ENCODE measurements at places on chromosomes 2 and 18. TPM values are rescaled to one million over a fixed set of nuclear protein-coding genes. Genes with fewer than 3 reads are reported as not detected.

Gene ACTR2
- total RNA-seq: 103 TPM

Gene SP9
- total RNA-seq: 0.06 TPM

Gene GFPT1
- total RNA-seq: 20.3 TPM

Gene UGT1A4
- total RNA-seq: 0.07 TPM

Gene OTOF
- not detected for total RNA-seq

Gene DNAJC5G
- total RNA-seq: not detected

Gene CXCR2
- total RNA-seq: not detected

Gene STARD6
- total RNA-seq: 1.9 TPM

- no peak for DNase-seq
Observed at GRCh38 chr2:132677661-132678060, 7.7 kb upstream of the LYPD1 start.

DNA sequence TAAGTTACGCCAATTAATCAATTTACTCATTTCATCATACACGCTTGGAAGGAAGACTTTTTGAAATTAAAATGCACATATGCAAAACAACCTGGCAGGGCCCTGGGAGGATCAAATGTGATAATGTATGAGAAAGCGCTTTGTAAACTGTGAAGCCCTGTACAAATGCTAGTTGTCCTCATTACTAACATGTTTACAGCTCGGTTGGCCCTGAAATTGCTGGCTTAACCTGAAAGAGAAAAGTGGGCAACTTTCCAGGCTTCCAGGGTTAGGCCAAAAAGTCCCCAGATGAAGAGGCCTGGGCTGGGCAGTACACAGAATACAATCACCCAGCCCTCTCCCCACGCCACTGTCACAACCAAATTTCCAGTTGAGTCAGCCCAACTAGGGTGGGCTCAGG is 60.2 kb downstream of the DNMT3A start:
- DNase-seq: no peak

DNA sequence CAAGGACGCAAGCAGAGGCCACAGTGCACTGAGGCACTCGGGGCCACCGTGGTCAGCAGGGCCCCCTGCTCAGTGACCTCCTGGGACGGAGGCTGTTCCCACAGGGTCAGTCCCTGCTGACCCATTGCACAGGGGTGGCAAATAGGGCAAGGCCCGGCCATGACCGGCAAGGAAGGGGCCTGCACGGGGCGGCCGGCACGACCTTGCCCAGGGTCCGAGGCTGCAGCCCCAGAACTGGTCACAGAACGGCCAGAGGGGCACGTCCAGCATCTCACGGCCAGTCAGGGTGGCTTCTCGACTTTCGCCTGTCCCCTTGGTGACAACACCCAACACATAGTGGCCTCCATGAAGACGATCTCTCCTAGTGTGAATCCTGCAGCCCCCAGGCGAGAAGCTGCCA is 27.6 kb upstream of the OTOS start:
- no peak for DNase-seq

DNA sequence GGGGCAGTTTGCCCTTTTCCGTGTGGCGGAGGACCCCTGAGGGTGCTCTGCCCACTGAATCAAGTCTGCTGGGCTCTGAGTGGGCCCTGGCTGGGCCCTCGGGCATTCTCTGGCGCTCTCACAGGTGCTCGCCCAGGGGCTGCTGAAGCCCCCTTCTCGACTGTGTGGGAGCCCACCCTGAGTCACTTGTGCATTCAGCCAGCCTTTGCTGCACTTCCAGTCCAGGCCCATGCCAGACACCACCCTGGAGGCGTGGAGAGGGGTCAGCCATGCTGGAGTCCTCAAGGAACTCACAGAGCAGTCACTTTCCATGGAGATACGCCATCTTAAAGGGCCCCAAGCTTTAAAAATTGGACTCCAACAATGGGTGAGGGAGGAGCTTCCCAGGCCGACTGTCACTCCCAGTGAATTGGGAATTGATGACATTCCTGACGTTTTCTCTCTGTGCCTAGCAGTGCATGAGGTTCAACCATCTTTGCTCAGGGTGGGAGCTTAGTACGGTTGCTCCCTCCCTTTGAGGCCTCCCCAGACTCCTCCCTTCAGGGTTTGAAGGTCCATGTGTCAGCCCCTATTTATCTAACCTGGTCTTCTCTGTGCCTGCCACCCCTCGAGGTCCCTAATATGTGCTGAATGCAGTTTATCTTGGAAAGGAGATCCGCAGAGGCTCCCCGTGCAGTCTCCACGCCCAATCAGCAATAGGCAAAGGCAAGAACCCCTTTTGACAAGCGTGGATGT is 71.8 kb upstream of the HS6ST1 start:
- no peak for DNase-seq

GRCh38 chr2:102522890-102523289 is 49.9 kb downstream of the SLC9A4 start:
- no peak for DNase-seq

- DNase-seq: peak; percentile 82
Observed at GRCh38 chr2:12543978-12544558, 172.7 kb upstream of the TRIB2 start.

DNA sequence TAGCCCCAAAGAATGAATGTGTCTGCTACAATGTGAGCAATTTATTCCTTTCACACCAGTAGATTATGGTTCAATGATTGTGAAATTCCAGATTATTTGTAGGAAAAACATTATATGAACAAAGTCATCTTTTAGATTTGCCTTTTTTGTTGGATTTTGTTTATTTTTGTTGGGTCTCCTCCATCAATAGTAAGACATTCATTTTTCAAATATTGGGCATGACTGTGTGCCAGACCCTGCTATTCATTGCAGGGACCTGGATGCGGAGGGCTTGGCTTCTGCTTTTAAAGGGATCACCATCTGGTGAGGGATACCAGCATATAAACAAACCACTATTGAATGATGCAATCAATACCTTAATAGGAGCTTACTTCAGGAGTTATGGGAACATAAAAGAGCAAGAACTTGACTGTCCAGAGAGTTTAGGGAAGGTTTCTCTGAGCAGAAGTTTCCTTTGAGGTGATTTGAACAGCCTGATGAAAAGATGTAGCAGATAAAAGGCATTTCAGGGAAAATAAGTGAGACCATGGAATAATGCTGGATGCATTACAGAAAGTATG is 486.7 kb downstream of the EPHA4 start:
- no peak for DNase-seq

DNA sequence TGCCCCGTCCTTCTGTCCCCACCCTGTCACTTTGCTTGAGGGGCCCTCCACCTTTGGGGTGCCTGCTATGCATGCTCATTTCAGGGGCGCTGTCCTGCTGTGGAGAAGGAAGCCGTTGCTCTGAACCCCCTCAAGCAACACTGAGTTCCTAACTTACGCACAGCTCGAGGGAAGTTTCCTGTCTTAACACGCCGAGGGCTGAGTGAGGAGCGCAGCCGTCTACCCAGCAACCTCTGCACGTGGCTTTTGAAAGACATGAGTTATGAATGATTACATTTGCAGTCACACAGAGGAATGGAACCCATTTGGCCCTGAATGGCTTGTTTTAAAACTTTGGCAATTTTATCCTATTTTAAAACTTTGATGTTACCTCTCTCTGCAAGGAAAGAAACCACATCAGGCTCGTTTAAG is 14.0 kb downstream of the RAMP1 start:
- no peak for DNase-seq

DNA sequence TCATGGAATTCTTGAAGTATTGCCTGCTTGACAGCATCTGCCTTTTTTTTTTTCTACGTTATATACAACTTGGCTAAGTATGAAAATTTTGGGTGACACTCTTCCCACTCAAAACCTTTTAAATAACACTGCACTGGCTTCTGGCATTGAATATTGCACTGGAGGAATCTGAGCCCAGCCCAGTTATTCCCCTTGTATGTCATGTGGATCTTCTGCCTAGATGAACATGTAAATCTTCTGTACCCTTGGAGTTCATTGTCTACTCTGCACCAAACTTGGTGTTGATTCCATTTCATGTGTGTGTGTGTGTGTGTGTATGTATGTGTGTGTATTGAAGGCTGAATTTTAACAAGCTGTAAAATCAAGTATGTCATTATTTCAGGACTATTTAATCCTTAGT is 59.4 kb downstream of the NAPG start:
- no peak for DNase-seq

GRCh38 chr2:241534701-241535375 is 23.7 kb upstream of the BOK start:
- DNase-seq: no peak

DNA sequence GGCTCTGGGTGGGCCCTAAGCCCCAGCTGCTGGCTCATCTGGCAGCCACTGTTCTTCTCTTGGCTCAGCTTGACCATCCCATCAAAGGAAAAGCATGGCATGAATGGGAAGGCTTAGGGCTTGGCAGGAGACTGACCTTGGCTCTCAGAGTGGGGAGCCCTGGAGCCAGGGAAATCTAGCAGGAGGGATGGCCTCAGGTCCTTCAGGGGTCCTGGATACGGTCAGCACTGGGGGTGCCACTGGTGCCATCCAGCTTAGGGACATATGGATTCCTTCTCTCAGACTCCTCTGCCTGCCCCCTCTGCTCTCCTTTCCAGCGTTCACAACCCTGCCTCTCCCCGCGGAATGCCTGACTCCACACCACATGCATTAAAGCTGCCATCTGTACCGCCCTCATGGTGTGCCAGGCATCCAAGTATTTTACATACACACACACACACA is 165.5 kb upstream of the HAAO start:
- no peak for DNase-seq

DNA sequence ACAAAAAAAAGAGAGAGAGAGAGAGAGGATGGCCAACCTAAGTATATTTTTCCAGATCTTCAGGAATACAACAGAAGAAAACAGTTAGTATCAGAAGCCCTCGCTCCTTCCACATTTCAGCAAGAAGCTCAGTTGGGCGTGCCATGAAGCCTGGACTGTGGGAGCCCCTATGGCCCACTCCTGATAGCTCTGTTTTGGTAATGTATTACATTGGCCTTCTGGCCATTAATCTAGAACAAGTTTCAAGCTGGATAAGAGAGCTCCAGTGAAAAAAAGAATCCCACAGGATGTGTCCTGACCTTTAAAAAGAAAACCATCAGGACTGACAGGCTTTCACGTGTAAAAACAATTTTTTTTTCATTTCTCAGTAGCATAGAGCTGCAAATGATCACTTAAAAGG is 197.9 kb downstream of the ICOS start:
- DNase-seq: no peak
